ENCODE measurements at places on chromosomes 4 and X.

DNA sequence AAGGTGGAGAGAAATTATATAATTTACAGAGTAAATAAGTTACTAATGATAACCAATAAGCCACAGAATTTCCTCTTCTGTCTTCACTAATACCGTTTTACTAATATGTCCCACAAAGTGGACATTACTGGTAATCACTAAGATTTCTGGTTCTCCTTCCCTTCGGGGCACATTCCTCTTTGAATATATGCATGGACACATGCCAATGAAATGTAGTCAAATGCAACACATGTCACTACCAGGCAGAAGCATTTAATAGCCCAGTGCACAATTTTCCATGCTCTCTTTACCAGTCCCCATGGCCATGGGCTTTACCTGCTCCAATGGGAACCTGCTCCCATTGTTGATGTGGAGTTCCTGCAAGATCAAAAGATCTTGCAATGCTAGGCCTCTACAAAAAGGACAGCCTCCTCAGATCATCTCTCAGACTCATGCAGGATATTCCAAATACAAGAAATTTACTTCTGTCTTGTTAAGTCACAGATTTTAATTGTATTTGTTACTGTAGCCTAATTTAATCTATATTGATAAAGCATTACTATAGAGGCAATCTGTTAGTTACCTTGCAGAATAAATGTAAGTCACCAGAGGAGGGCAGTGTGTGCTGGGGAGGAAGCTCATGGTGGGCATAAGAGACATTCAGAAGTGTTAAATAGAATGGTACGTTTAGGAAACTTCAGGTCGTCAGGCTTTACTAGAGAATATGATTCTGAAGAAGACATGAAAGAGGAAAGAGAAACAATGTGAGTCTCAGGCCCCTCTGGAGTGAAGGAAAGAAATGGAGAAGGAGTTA lies 37.1 kb upstream of the INPP4B start:
- DNase-seq: no peak

- no peak for DNase-seq
Observed at GRCh38 chrX:136452614-136453013, 35.1 kb upstream of the BRS3 start.

DNA sequence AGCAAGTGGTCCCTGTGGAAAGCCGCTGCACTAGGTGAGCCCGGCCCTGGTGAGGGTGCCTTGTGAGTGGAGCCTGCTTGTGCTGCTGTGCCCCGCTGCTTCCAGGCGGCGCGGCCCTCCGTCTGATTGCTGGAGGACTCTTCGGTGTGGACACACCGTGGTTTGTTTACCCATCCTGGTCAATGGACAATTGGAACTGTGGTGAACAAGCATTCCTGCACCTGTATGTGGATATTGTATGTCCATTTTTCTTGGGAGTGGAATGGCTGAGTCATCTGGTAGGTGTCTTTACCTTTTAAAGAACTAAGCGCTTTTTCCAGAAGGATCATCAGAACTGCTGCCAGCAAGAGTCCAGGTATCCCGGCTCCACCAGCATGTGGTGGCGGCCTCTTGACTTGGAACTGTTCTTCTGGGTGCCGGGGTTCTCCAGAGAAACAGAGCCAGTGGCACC lies 15.6 kb downstream of the MAEA start:
- no peak for DNase-seq

DNA sequence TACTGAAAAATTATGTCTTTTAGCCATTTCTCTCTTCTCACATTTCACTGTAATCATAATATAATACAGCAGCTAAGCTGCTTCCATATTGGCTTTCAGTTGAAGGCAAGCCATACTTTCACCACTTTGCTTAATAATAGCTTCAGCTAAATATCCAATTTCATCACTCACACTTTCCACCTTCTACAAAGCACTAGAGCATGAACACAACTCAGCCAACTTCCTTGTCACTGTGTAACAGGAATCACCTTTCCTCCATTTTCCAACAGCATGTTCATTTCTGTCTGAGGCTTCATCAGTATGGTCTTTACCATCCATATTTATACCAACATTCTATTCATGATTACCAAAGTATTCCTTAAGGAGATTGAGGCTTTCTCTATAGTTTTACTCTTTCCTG lies 219.8 kb upstream of the CTSO start:
- DNase-seq: no peak

DNA sequence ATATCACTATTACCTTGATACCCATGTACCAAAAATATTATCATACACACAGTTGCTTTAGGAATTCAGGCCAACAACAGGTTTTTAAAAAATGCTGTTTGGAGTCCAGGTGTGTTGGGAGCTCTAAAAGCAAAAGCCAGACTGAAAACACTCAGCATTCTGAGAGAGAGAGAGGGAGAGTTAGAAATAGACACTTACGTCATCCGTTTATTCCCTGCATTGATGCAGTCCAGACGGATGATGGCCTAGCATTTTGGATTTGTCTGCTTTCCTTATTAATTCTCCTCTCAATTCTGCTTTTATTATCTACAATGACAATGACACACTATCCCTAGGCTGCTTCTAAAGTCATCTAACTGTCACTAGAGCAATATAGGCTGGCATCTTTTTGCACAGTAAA lies 358.3 kb upstream of the BOD1L1 start:
- DNase-seq: no peak

GRCh38 chr4:105520819-105521790 lies 31.3 kb upstream of the ARHGEF38 start:
- no peak for DNase-seq

DNA sequence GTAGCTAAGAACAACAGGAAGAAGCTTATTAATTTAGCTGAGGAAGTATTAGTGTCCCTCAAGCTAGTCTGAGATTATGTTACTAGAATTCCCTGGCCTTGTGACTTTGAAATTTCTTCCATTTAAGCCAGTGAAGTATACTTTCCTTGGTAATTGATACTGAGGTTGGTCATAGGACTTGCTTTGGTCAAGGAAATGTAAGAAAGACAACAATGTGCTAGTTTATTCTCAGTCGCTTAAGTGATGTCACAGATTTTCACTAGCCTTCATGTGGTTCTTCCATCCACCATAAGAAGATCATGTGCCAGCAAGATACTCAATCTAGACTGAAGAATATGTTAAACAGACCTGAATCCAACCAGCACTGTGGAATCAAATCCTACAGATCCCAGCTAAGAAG lies 1140.1 kb downstream of the TECRL start:
- no peak for DNase-seq

DNA sequence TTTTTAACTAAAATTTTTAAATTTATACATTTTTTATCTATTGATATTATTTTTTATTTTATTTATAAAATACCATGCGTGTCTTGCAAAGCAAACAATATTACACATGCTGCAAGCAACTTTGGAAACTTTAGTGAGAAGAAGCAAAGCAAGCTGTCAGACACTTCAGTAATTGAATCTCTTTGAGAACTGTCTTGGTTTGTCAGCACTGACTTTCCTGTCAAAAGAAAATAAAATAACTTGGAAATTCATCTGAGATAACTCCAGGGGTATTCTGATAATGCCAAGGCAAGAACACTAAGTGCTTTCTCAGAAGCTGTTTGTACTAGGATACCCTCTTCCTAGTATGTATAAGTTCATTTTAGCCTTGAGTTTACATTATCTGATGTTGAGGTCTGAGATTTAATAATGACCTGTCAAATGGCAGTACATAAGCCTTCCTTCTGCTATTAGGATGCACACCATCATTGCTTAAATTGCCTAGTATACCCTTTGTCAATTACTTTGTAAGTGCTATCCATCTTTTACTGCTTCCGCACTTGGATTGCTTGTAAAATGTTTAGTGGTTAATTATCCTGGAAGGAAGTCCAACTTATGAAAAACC lies 624.2 kb upstream of the AGA start:
- no peak for DNase-seq

- peak; percentile 51 for DNase-seq
Observed at GRCh38 chr4:39544580-39545315, 17.5 kb upstream of the UGDH start.

DNA sequence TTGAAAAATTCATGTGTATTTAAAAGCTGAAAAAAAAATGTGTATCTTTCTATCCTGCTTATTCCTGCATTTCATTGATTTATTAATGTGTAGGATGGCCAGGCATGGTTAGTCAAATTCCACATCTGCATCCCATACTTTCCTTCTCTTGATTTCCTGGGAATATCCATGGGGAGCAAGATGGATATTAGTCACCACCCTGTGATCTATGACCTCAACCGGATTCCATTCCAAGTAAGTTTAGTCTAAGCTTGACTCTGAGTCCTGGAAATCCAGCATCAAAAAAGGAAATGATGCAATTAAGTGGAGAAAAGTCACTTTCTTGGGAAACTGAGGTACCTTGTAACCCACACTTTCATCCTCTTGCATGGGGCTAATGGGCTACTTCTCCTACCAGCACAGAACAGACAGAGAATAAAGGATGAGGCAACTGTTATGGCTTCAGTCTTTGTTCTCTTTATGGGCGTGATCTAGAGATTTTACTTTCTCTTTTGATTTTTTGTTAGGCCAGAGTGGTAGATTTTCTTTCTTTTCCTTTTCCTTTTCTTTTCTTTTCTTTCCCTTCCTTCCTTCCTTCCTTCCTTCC lies 17.1 kb upstream of the BEX4 start:
- no peak for DNase-seq

GRCh38 chr4:95625020-95625419 lies 76.2 kb upstream of the UNC5C start:
- no peak for DNase-seq

- DNase-seq: no peak
Observed at GRCh38 chr4:25310066-25310802, 2.3 kb upstream of the ZCCHC4 start.

DNA sequence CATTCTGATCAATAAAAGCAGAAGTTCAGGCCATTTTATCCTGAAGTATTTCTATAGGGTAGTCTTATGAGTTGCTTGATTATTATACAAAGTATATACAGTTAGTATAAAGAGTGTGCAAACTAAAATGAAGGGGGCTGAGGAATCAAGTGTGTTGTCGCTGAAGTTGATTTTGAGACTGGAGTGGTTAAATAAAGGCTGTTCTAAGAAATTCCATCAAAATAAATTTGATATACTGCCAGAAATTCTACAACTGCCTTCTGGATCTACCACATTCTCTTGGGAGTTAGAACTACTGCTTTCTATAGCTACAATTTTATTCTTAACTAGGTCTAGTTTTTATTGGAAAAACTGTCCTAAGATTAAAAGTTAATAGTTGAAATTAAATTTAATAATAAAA lies 12.4 kb downstream of the EDNRA start:
- DNase-seq: no peak

DNA sequence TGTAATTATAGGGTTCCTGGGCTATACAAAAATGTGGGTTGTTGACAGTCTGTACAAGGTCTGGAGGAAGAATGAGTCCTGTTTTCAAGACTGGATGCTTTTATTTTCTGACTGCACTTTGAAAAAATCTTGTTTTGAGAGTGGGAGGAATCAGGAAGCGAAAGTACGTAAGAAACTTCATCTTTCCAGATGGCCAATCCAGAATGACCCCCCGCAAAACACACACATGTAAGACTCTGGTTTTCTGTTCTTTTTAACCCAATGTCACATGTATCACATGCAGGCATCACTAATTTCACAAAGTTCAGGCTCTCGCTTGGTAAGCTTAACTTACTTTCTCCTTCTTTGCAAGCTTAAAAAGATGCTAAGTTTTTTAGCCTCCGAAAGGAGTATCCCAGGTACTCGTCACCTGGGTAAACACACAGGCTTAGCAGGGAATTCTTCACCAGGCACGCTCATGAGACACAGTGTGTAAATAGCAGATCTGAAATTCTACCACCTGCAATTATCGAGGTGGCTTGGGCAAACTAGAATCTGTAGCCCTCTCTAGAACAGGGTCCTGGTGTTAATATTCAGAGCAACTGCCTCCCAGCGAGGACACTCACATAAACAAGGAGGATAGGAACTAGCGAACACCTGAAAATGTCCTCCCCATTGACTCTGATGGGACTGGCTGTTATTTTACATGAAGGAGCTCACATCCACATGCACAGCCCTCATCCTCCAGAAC lies 90.7 kb downstream of the NSUN7 start:
- DNase-seq: peak; percentile 38

Measured in NCI-H774 (cell line).